ENCODE measurements at places on chromosomes 12 and 14.
A peak's percentile ranks its signal among the peaks of the same experiment; 100 is the strongest.

DNA sequence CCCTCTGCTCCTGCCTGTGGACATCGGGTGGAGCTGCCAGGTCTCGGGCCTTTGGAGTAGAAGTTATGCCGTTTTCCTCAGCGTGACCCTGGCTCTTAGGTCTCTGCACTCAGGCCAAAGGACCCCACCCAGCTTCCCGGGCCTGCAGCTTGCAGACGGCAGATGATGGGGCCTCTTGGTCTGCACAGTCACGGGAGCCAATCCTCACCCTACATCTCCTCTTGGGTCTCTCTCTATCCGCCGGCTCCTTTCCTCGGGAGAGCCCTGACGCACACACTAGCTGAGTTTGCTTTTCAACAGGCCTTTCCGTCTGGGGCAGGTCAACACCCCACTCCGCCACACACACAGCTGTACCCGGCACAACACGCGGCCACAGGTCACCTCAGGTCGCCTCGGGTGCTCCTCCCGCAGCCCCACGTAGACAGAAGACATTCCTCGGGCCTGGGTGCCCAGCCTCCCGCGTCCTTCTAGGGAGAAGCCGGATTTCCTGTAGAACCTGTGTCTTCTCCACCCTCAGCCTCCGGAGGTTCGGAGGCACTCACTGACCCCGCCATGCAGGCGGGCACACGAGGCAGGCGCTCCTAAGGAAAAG, 9.9 kb downstream of the GALNT9 start:
- DNase-seq = no peak

- DNase-seq = no peak
Measured at GRCh38 chr14:68241862-68242487, 422.4 kb downstream of the RAD51B start.

DNA sequence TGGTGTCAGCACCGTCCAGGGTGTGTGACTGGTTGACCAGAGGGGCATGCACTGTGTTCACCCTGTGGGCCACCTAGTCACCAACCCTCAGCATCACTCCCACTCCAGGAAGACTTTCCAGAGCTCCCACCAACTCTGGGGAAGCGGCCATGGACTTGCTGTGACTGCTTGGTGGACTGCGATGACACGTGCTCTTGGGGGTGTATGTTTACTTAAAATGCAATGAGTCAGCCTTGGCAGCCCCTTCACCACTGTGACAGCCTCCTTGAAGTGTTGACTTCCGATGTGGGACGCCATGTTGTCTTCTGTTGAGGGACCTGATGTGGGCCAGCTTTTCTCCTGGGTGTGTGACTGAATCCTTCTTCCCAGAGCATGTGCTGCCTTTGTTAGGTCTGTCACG, 151.1 kb upstream of the RTL1 start:
- no peak for DNase-seq

DNA sequence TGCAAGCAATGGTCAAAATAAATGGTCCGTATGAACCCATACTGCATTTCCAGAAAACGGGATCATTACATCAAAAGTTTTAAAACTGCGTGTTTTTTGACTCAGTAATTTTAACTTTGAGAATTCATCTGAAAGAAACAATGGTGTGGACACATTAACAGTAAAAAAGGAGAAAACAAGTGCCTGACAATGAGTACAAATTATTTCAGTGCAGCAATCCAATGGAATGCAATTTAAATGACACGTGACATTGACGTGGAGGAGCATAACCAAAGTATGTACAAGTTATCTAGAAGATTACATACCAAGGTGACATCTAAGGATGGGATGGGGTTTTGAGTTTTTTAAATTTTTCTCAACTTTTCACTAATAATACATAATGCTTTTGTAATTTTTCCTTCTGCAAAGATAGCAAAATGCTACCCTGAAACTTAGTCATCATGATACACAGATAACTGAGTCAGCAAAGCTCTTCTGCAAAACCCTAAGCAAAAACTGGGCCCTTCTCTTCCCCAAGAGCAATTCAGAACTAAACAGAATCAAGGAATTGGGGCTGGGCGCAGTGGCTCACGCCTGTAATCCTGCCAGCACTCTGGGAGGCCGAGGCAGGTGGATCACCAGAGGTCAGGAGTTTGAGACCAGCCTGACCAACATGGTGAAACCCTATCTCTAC, 20.4 kb downstream of the HNRNPC start:
- no peak for DNase-seq

DNA sequence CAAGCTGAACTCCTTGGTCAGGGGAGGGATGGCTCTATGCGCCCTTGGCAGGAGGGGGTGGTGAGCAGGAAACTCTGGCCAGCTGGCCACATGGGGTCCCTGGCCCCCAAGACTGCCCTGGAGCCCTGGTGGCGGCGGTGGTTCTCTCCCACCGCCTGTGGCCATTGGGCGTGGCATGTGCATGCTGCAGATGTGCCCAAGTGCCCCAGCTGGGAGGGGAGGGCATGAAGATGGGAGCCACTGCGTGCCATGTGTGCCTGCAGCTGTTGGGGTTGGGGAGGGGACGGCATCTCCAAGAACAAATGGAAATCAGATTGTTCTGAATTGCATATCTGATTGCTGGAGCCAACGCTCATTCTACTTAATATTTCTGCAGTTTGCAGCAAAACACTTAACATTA, 115.7 kb upstream of the IGF1 start:
- DNase-seq = no peak

GRCh38 chr12:66627270-66627987, 51.4 kb downstream of the GRIP1 start:
- DNase-seq = peak; percentile 3

GRCh38 chr12:116855744-116856470, 25.3 kb downstream of the HRK start:
- no peak for DNase-seq

- DNase-seq = no peak
Measured at GRCh38 chr14:77119851-77120250, 21.7 kb downstream of the ZDHHC22 start.

DNA sequence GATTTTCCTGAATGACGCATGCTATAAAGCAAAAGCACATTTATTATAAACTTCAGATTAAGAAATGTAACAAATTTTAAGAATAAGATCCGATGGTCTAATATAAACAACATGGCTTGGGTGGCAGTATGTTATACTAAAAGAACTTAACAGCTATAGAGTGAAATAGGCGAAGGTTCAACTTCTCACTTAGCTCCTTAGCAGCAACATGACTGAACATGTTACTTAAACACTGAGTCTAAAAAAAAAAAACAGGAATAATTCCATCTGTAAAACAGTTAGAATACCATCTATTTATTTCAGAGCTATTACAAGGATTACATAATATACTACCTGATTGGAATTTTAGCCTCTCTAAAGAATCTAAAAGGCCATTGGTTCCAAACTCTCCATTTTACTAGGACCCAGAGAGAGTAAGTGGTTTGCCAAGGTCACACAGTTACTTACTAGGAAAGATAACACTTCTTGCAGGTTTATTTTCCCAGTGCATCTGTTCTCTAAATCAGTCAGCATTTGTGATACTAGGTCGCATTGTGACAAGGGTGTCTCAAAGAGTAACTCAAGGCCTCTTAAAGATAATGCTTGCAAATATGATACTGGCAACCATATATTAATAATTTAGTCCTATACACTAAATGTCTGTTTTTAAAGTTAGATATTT, 14.8 kb downstream of the OSBPL8 start:
- DNase-seq = no peak

- DNase-seq = no peak
Measured at GRCh38 chr14:67569011-67569650, 30.9 kb downstream of the PIGH start.

DNA sequence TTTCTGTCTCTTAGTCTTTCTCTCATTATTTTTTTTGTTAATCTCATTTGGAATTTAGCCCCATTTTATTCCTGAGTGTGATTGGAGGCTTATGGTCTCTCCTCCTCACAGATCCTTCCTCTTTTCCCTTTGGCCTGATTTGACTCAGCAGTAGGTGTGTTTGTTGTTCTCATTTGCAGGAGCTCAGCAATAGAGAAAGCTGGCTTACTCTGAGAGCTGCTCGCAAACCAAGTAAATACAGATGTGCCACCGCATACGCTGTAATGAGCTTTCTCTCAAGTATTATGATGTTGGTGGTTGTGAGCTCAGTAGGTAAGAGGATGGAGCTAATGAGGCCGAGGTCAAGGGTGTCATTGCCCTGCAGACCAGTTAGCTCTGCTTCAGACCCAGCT, 206.5 kb downstream of the ETV6 start:
- DNase-seq = no peak

GRCh38 chr12:50419112-50419909, 18.6 kb downstream of the LARP4 start:
- no peak for DNase-seq

DNA sequence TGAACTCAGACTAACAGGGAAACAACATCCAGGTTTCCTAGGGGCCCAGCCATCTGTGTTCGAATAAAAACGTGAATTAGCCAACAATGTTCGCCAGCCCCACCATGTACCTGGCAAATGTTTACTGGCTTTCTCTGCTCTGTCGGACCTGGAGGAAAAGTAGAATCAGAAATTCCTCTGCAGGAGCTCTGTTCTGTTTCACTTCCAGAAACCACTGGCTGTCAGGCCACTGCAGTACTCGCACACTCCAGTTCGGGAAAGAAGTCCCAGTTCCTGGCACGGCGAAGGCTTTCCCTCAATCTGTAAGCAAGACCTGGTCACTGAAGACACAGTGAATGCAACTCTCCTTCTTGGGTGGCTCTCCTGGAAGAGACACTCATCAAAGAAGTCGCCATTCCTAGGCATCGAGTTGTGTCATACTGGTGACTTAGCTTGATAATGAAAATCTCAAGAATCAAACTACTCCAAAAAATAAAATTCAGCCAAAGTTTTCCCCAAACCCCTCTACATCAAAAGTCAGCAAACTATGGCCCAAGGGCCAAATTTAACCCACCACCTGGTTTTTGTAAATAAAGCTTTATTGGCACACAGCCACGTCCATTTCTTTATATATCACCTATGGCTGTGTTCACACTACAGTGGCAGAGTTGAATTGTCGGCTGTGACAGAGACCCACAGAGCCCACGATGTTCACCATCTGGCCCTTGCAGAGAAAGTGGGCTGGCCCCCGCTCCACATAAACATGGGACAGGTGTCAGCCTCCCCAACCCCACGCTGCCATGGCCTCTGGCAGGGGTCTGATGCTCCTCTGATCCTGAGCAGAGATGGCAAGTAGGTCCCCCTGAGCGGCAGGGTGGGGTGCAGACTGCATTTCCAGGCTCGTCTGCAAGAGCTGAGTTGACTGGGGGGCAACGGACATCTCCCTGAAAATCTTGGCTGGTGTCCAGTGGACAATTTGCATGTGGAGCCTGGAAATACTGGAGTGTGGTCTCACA, 189.2 kb upstream of the DIO3 start:
- DNase-seq = no peak

DNA sequence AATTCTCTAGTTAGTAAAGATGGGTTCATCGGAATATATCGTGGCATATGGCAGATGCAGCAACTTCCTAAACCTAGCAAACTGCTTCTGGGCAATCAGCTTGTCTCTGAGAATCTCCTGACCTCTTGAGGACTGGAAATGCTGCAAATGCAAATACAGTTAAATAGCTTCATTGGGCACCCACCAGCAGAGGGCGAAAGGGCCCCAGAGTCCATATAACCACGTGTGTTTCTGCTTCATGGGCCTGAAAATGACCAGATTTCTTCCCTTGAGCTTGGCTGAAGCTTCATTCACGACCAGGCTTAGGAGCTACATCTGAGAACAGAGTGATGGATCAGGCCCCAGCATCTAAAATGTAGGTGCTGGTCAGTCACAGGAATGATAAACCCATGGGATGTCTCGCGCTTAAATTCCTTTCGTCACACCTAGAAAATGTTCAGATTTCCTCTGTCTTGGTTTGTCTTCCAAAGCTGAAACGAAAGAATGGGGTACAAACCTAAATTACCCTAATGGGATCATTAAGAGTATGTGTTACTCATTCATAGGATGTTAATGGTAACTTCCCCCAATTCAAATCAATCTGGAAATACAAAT, 1482.5 kb upstream of the TMEM132C start:
- DNase-seq = peak; percentile 49

DNA sequence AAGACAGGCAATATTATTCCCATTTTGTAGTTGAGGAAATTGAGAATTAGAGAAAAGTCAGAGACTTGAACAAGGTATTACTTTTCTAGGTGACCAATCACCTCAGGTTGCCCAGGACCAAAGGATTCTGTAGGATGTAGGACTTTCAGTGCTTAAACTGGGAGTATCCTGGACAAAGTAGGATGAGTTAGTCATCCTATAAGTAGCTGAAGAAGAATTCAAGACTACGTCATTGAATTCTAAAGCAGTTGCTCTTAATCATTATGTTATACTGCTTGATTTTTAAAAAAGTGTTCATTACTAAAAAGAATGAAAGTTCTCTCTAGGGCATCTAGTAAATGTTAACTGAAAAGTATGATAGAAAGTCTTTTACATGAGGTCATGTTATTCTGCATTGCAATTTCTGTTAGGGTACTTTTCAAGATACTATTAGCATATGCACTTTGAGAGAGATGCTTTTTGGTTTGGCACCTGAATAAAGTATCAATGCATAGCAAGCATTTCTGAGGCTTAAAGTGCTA, 101.7 kb downstream of the RTN1 start:
- no peak for DNase-seq

- no peak for DNase-seq
Measured at GRCh38 chr12:71075743-71076142, 82.1 kb downstream of the TSPAN8 start.

DNA sequence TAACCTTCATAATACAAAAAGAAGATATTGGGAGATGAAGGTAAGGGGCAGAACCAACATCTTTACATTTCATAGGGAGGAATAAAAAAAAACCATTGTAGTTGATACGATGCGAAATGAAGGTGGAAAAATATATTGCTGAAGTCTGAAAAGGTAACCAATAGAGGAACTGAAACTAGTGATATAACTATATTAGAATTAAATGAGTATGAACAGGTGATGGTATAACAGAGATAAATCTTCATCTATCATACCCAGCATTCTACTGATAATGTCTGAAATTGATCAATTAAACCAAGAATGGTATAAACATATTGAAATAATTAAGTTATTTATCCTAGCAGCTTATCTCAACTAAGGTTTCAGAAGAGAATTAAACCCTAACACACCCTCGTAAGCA, 332.1 kb downstream of the NELL2 start:
- no peak for DNase-seq

DNA sequence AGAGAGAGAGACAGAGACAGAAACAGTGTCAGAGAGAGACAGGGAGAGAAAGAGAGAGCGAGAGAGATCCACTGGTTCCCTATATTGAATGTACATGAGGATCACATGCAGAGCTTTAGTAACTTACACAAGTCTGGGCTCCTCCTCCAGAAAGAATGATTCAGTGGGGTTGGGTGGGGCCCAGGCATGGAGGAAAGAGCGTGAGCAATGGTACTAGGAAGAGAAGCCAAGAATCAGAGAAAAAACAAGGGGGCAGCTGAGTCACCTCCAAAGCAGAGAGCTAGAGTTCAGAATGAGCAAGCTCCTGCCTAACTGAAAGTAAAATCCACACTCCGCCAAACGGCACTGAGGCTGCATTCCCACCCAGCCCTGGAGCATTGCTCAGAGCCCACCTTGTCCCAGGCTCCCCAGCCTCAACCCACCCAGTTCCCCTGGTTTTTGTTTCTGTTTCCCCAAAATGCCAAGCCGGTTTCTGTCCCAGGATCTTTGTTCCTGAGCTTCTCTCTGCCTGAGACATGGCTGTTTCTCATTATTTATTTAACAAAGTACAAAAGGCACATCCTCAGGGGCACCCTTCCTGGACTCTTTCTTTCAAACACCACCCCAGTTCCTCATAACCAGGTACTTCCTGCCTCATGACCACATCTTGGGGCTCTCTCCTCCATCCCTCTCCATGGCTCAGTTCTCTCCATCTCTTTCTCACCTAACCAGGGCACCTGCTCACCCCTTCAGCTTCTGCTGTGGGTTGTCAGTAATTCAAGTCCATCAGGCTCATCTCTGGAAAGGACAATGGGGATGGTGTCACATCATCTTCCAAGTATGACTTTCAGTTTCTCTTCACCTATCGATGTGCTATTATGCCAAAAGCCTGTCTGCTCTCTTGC, 670.3 kb upstream of the TBX3 start:
- DNase-seq = peak; percentile 99

Measured in adipocyte (in vitro differentiated cells).